ENCODE measurements at places on chromosomes 4 and X.

- peak; percentile 48 for DNase-seq
These were observed 3.3 kb downstream of the SLC25A6 start for GRCh38 chrX:1388651-1389050.

- DNase-seq: no peak
These were observed 126.0 kb downstream of the GLRA3 start for GRCh38 chr4:174702979-174703478.

- no peak for DNase-seq
These were observed 56.6 kb upstream of the MXD4 start for GRCh38 chr4:2318476-2318875.

DNA sequence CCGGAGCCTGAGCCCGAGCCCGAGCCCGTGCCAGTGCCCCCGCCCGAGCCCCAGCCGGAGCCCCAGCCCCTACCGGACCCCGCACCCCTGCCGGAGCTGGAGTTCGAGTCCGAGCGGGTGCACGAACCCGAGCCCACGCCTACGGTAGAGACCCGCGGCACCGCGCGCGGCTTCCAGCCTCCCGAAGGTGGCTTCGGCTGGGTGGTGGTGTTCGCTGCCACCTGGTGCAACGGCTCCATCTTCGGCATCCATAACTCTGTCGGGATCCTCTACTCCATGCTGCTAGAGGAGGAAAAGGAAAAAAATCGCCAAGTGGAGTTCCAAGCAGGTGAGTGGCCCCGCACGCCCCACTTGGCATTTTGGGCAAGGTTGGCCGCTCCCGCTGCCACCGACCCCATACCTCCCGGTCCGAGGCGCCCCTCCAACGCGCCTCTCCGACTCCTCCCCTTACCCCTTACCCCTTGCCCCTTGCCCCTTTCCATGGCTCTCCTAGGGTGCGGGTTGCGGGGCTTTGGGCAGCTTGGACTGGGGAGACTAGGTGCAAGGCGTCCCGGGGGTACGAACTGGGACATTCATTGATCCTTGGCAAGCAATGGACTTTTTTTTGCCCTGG, 553 bp downstream of the SLC16A2 start:
- DNase-seq: peak; percentile 49

DNA sequence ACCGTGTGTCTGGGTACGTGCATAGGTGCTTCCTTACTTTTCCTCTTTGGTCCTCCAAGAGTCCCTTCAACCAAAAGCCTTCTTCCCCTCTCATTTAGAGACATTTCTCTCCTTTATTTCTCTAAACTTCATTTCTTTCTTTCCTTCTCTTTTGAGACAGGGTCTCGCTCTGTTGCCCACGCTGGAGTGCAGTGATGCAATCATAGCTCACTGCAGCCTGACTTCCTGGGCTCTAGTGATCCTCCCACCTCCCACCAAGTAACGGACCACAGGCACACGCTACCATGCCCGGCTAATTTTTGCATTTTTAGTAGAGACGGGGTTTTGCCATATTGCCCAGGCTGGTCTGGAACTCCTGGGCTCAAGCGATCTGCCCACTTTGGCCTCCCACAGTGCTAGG, 42.2 kb downstream of the ACOX3 start:
- no peak for DNase-seq

DNA sequence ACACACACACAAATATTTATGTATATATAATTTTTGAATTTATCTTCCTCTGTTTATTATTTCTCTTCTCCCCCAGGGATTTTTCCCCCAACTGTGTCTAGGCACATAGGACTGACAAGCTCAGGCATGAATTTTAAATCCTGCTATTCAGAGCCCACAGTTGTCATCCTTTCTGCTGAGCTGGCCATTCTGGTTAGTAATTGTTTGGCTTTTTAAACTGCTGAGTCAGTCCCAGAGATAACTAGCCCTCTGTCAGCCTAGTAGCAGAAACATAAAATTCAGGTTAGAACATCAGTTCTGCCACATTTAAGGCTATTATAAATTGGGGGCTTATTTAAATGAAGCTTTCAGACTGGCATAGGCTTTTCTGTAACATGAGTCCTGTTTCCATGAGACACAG, 151.7 kb upstream of the MAOA start:
- no peak for DNase-seq

- DNase-seq: no peak
These were observed 13.0 kb upstream of the MCF2 start for GRCh38 chrX:139720979-139721378.

- no peak for DNase-seq
These were observed 11.8 kb downstream of the SUPT20HL1 start for GRCh38 chrX:24372021-24372763.

DNA sequence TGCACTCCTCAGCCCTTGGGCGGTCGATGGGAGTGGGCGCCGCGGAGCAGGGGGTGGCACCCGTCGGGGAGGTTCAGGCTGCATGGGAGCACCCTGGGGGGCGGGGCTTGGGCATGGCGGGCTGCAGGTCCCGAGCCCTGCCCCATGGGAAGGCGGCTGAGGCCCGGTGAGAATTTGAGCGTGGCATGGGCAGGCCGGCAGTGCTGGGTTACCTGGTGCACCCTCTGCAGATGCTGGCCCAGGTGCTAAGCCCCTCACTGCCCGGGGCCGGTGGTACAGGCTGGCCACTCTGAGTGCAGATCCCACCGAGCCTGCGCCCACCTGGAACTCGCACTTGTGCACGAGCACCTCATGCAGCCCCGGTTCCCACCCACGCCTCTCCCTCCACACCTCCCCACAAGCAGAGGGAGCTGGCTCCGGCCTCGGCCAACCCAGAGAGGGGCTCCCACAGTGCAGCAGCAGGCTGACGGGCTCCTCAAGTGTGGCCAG, 556.3 kb downstream of the GALNTL6 start:
- DNase-seq: no peak

DNA sequence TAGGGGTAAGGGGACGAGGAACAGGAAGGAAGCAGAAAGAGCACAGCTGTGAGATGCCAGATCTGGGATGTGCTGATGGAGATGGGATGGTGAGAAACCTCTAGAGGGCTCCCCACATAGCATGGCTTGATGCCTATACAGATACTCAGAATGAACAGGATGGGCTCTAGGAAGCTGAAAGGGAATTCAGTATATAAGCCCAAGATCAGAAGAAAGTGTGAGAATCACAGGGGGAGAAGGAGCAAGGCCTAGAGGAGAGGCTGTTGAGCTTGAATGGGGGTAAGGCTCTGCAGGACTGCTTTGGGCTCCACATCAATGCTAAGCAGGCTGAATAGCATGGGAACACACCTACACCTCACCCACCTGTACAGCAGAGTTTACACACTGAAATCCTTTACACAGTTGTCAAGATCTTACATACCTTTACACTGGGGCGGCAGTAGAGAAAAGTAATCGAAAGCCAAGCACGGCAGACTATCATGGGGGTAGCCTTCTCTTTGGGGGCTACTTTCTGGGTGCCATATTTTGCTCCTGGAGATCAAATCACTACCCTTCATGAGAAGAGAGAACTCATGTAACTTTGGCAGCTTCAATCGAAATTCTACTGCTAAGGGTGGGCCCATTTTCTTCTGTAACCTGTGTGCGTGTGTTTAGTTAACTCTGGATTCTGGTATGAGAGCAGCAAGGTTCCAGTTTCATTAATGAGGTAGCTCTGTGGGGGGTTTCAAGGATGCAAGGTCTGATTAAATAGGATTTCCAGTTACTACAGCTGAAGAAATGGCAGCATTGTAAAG, 30.6 kb downstream of the HOPX start:
- no peak for DNase-seq

- no peak for DNase-seq
These were observed 23.3 kb downstream of the CHIC2 start for GRCh38 chr4:54041100-54041499.

GRCh38 chrX:129585691-129586090, 45.6 kb downstream of the OCRL start:
- no peak for DNase-seq

DNA sequence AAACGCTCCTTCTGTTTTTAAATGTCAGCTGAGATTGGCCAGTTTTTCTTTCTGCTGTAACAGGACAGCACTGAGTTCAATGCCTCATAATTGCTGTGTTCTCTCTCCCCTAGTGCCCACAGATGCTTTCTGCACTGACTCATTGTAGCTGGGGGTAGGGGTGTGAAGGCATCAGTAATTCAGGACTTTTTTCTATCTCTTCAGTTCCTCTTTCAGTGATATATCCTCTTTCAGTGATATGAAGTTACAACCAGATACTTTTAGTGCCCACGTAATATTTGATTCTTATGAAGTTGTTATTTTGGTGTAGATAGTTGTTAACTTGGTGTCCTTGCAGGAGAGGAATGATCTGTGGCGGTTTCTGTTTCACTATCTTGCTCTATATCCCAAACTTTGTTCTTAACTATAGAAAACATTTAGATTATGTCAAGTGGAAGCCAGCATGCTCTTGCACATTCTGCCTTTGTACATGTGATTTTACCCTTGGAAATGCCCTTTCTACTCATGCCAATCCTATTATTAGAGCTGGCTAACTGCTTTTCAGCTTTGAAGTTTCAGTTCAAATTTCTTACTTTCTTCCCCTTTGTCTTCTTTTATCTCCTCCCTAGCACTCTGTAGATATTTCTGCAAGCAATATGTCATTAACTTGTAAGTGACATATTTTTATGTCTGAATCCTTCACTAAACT, 1258.4 kb downstream of the FAM133A start:
- no peak for DNase-seq

DNA sequence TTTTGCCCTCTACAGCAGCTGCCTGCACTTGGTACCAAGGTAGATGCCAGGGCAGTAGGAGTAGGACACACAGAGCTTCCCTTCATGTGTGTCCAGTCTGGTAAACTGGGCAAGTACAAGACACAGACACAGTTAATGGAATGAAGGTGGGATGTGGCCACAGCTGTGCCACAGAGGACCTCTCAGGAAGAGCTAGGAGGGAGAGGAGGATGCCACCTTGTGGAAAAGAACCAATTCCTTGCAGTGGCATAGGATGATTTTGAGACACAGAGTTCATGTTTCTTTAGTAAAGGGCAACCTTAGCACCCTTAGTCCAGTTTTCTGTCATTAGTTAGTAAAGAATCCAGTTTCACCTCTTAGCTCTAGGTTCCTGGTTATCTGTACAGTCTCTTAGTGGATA, 36.3 kb upstream of the TBC1D14 start:
- DNase-seq: no peak

DNA sequence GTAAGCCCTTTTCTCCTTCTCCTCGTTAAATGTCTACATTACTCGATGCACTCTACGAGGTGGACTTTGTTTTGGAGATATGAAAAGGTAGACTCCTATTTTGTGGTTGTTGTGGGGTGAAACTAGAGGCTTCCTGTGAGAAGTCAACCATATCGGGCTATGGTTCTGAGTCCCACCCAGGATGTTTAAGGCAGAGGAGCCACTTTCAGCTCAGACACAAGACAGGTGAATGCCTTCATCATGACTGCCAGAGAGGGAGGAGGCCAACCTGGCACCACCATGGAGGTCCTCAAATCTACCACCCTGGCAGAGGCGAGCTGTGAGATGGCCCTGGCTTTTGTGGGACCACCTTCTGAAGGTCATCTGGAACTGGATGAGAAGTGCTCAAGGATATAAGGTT, 154.4 kb upstream of the KLF3 start:
- DNase-seq: peak; percentile 59

DNA sequence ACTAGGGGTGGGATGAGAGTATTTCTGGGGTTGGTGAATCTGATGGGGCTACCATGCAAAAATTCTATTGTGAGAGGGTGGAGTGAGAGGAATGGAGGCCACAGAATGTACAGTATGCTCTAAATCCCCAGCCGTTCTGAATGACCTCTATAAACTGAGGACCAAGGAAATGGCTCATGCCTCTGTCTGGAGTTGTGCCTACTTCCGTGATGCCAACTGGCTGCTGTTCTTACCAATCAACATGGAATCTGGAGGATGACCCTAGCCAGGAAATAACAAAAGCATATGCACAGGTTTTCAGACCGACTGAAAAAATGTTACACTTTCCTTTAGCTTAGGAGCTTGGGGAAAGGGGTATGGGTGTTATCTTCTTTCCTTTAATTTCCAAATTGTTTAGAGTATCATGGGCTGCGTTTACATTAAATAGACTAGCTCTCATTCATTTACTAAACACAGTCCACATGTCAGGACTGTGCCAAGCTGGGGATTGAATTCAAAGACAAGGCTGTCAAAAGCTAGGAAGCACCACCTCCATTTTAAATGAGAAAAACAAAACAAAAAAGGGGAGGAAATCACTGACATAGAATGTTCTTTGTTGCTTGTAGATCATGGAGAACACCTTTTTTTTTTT, 20.2 kb upstream of the CCKAR start:
- DNase-seq: no peak

DNA sequence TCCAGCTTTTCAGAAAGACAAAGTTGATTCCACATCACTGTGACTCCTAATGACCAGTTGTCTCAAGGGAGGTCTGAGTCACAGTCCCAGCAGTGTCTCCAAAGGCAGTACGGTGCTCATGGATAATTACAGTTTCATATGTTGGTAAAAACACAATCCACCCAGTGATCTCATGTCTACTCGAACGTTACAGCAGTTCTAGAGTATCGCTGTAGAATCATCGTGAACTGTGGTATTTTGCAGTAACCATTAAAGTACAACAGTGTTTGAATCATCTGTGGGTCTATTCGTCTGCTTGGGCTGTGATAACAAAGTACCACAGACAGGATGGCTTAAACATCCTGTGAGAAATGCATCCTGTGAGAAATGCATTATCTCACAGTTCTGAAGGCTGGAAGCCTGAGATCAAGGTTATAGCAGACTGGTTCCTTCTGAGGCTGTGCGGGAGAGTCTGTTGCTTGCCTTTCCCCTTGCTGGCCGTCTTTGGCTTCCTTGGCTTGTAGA, 121.1 kb upstream of the SORBS2 start:
- no peak for DNase-seq

DNA sequence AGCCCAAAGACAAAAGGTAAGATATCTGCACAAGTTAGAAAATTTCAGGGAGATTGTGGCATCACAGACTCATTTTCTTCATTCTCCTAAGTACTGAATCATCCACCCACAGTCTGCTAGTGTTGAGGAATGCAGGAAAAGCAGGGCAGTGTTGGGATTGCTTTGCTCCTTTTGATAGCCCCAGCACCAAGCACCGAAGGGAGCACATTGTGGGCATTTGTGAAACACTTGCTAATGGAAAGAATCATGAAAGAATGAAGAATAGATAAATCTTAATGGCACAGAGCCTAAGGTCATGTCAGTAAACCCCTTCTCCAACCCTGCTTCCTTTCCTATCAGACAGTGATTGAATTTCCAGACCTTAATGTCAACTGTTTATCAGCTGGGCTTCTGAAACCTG, 103.1 kb upstream of the GPRIN3 start:
- no peak for DNase-seq

GRCh38 chr4:152968806-152969394, 32.8 kb downstream of the FHDC1 start:
- no peak for DNase-seq

DNA sequence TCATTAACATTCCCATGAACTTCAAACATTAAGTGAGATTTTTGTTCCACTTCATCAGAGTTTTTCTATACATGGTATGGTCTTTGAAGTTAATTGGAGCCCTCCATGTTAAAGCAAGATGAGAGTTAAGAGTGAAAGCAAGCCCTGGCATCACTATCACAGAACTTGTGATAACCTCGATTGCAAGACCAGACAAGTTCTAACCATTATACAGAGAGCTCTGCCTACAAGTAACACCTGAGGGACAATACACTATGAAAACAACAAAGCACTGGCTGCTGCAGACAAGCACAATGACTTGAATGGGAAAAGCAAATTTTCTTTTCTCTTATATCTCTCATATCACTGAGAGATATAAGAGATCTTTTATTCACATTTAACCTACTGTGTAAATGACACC, 126.6 kb upstream of the GYPA start:
- no peak for DNase-seq

Data from activated CD8-positive, alpha-beta memory T cell treated with anti-CD3 and anti-CD28 coated beads, Interleukin-2, amount 50 U/mL, for 48 hours (primary cell).